ENCODE measurements at places on chromosomes 7 and 10.

DNA sequence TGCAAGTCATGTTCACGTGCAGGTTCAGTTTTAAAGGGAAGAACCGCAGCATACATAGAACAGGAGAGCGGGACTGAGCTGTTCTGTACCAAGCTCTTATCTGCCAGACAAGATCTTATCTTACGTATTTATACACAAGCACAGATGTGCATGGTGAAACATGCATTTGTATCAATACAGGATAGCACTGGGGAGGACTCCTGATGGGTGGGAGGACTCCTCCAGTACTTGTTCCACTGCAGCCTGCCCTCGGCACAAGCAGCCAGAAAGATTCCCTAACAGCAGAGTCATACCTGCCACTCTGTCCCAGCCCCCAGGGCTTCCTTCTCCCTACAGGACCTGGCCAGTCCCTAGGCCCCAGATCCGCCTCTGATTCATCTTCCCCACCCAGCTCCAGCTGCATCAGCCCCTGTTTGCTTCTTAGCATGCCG, 13.2 kb upstream of the PRKCQ start:
- no peak for ATAC-seq

- no peak for ATAC-seq
These were observed 411.3 kb upstream of the SEMA3C start for GRCh38 chr7:81330108-81330507.

GRCh38 chr10:95604630-95605029, 43.5 kb upstream of the SORBS1 start:
- ATAC-seq: peak; percentile 14

DNA sequence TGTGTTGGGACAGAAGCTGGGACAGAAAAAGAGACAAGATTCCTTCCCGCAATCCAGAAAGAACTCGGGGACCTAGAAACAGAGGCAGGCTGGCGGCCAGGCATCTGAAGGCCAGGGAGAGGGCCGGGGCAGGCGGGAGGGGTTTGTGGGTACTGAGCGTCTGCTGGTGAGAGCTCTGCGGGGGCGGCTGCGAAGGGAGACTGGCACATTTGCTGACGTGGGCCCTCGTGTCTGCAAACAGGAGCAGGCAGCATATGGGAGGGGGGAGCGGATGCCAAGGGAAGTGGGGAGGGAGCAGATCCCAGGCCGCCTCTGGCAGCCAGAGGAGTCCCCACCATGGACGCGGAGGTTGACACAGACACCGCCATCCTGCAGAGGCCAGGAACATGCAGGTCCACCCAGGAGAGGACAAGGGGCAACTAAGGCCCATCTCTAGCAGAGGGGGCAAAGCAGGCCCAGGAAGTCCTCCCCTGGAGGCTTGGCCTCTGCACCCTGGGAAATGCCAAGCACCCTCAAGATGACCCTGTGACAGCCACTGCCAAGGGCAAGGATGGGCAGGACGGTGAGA, 32.2 kb downstream of the KCNH2 start:
- peak; percentile 38 for ATAC-seq

- ATAC-seq: peak; percentile 82
These were observed 69.8 kb upstream of the SEMA3A start for GRCh38 chr7:84264396-84264795.

DNA sequence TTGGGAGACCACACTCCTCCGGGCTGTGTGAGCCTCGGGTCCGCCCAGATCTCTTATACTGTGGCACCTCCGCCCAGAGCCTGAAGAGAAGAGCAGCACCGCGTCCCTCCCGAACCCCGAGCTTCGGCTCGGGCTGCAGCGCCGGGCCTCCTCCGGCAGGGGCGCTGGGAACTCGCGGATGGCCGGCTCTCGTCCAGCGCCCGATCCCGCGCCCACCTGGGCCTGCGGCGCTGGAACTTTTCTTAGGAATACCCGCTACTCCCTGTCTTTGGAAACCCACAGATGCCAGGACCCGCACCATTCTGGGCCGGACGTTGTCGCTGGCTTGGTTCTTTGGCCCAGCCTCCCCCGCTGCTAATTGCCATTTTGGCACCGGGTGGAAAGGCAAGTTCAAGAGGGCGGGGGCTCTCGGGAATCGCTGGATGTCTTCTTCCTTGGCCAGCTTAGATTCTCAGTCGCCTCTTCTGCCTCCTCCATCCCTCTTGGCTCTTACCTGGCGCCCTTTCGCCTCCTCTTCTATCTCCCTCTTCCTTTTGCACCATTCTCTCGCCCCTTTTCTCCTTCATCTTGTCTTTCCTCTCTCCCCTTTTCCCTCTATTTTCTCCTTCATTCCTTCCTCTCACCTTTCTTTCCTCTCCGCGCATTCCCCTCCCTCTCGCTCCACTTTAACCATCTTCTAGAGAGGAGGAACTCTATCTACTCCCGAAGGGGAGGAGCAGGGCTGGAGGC, 2.1 kb upstream of the SORCS3 start:
- ATAC-seq: peak; percentile 77

- 0 out of 3 replicates have a peak, but pooled peaks have one; percentile 26 for ATAC-seq
These were observed 69.5 kb downstream of the HIBADH start for GRCh38 chr7:27593226-27593625.

- ATAC-seq: peak; percentile 13
These were observed 491.9 kb downstream of the PARD3 start for GRCh38 chr10:34323192-34323591.

- no peak for ATAC-seq
These were observed 493.6 kb downstream of the PTPRN2 start for GRCh38 chr7:158094046-158094445.

DNA sequence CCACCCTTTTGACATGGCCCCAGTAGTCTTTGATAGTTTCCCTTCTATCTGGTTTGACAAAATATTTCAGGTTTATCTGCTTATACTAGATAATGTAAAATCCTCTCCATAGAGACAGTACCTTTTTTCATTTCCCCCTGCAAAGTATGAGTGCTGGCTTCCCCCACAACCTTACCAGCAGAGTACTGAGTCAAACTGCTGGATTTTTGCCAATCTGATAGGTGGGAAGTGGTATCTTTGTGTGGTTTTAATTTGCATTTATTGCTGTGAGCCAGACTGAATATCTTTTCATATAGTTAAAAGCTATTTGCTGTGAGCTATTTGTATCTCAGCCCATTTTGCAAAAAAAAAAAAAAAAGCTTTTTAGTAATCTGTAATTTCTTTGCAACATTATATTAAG, 32.1 kb upstream of the HECTD2 start:
- ATAC-seq: peak; percentile 42

DNA sequence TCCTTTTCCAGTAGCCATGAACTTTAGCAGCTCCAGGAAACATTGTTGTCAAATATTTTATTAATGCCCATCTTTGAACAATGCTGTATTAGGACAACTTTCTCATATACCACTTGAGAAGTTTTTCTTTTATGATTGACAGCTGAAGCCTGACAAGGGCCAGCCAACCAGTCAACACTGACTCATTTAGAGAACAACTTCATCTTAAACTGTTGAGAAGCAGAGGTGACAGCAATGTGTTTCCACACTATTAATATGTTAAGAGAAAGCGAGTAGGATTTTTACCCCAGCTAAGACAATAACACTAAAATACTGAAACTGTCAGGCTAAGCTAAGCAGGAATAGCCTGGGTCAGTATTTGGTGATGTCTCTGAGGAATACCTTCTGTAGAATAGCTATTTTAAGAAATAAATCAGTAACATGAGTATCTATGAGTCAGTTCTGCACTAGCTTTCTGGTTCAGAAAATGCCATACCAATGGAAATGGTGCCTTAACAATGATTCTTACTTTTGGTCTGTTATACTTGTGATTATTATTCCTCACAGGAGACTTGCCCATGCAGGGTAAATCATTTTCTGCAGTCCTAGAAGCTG, 168.8 kb upstream of the POT1 start:
- peak; percentile 48 for ATAC-seq

- no peak for ATAC-seq
These were observed 763.2 kb upstream of the LRRTM3 start for GRCh38 chr10:66162560-66163143.

- ATAC-seq: no peak
These were observed 65.7 kb downstream of the CHST15 start for GRCh38 chr10:124027651-124028050.

DNA sequence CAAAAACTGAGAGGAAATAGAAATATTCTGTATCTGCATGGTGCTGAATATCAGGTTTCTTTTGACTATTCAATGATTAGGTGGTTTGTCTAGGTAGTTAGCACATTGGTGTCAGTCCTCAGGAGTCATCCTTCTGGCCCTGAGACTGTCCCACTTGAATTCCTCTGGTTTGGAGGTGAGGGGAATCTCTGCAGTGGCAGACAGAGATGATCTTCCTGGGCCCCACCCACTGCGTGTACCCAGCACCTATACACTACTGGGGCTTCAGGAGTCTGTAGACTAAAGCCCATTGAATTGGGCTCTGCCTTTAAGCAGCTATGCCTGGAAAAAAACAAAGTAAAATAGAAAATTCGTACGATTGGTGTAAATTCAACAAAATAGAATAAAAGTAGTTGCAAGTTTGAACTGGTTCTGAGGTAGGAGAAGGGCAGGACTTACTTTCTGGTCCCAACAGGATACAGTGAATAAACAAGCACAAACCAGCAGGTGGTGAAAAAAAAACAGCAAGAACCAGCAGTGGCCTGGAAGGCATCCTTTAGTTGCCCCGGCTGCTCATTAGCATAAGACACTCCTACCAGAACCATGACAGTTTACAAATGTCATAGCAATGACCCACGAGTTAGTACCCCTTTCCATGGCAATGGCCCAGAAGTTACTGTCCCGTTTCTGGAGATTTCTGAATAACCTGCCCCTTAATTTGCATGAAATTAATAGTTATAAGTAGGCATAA, 1.7 kb downstream of the LIPM start:
- no peak for ATAC-seq

GRCh38 chr7:44768628-44769371, 20.2 kb downstream of the ZMIZ2 start:
- peak; percentile 36 for ATAC-seq

- ATAC-seq: no peak
These were observed 84.1 kb upstream of the ETV1 start for GRCh38 chr7:14073543-14073942.

- ATAC-seq: no peak
These were observed 57.7 kb upstream of the RHOBTB1 start for GRCh38 chr10:61001731-61002122.

DNA sequence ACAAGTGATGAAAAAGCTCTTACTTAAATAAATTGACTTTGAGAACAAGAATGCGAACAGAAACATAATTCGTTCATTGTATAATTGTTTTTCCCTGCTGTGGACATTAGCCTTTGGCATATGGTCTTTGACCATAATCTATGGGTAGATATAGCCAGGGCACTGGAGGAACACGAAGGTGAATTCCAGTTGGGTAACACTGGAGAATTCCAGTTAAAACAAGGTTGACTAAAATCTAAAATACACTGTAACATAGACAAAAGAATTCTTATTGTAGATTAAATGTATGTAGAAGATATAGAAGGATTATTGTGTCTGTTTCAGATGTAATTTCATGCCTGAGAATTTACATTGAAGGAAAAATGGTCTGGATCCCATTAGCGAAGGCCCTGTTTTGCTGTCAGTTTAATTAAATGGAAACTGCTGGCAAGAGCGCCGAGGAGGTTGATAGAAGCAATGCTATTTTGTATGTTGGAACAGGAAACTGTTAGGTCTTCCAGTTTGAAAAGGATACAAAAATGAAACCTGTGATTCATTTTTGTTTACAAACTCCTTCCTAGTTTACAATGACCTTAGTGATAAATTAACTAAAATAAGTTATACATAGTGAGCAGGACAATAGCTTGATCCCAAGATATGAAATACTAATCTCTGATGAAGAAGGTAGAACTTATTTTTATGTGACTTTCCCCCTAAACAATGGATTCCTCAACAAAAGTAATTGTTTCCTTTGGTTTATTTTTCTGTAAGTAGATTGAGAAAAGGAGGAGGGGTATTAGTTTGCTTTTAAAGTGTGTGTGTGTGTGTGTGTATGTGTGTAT, 68.9 kb downstream of the ARID5B start:
- ATAC-seq: peak; percentile 64

GRCh38 chr10:103804871-103805270, 50.5 kb downstream of the SH3PXD2A start:
- ATAC-seq: no peak

DNA sequence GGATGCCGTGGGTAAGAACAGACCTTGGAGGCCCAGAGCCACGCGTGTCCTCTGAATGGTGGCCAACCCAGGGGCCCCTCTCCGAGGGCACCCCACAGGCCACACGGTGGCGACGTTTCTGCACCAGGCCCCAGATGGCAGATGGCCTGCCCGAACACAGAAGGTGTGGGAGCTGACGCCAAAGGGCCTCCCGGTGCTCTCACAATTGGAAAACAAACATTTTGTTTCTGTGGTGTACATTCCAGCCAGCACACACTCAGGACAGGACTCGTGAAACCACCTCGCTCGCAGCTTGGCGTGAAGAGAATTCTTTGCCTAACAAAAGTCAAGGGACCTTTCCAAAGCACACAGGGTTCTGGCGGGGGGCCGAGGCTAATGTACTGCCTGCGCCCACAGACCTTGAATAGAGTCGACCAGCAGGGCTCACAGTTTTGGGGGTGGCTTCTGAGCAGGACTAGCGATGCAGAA, 112.1 kb downstream of the FAM53B start:
- peak; percentile 17 for ATAC-seq

GRCh38 chr7:67589183-67589582, 592.5 kb downstream of the TYW1 start:
- ATAC-seq: no peak

DNA sequence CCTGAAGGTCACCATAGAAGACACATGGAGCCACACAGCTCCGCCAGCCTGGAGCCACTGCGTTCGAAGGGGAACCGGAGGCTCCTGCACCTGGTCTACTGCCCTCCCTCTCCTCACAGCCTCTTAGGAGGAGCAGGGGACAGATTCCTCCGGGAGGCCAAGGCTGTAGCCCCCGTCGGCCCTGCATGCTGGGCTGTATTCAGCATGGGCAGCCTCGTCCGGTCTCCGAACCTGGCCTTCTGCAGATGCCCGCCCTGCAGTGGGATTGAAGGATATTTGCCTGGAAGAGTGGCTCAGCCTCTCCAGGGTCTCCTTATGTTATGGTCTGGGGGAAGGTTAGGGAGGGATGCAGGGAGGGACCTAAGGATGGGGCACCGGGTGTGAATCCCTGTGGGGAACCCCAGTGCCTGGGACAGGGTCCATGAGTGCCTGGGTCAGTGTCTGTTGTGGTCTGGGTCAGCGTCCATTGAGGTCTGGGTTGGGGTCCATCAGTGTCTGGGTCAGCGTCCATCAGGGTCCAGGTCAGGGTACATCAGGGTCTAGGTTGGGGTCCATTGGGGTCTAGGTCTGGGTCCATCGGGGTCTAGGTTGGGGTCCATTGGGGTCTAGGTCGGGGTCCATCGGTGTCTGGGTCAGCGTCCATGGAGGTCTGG, 13.0 kb upstream of the SCART1 start:
- no peak for ATAC-seq

DNA sequence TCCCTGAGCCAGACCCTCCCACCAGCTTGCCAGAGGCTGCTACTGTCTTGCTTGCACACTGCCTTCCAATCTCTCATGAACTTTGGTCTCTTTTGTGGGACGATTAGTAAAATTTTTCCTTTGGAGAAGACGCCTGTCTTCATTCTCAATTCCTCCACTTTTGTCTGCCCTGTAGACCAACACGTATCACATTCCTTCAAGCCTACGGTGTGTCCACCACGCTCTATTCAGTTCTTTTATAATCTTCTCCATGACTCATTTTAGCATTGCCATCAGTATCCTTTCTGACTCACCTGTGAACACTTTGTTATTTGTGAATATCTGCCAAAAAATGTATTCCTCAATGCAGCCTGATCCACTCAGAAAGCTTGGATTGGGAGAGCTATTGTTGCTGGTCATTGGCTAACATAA, 1.4 kb downstream of the GIMAP5 start:
- no peak for ATAC-seq
